ENCODE measurements at places on chromosomes 7 and 10. TPM values are rescaled to one million over a fixed set of nuclear protein-coding genes. Genes with fewer than 3 reads are reported as not detected.

GRCh38 chr7:119065966-119066365 is 841.5 kb downstream of the ANKRD7 start:
- peak; percentile 35 for DNase-seq

GRCh38 chr10:61835069-61835945 is 66.2 kb upstream of the ARID5B start:
- DNase-seq: no peak

DNA sequence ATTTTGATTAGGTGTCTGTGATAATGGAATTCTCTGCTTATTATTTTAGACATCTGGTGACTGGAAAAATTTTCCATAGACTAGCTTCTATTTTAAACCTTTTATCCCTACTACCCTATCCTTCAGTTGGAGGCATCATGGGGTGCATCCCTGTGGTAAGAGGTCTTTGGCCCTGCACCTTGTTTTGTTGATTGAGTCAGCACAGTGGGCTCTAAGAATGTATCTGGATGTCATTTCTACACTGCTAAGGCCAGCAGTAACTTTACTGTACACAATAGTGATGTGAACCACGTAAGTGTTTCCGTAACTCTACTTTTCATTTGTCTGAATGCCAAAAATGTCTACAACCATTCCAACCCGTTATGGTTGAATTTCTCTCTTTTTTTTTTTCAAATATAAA is 75.6 kb downstream of the ADAM22 start:
- DNase-seq: no peak

GRCh38 chr10:52048051-52048450 is 266.0 kb upstream of the DKK1 start:
- DNase-seq: no peak

GRCh38 chr7:148927123-148928045 is 43.3 kb upstream of the EZH2 start:
- no peak for DNase-seq

GRCh38 chr10:110429301-110429700 is 68.4 kb upstream of the DUSP5 start:
- DNase-seq: no peak

GRCh38 chr7:42128703-42129102 is 108.3 kb downstream of the GLI3 start:
- DNase-seq: no peak

GRCh38 chr10:62830679-62831078 is 14.5 kb upstream of the EGR2 start:
- DNase-seq: no peak

DNA sequence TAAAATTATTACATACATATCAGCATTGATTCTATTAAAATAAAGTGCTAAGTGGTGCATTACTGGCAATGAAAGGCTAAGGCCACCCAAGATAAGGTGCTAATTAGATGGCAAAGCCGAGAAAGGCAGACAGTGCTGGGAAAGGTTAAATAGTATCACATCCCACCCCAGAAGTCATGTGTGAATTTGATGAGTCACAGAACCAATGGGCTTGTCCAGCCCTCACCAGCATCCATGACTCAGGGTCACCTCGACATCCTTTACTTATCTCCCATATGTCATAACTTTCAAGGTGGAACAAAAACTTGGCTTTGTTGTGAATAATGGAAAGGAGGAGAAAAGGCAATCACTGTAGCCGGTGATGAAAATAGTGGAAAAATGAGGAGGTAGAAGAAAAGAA is 459.1 kb downstream of the PLXNA4 start:
- DNase-seq: no peak

DNA sequence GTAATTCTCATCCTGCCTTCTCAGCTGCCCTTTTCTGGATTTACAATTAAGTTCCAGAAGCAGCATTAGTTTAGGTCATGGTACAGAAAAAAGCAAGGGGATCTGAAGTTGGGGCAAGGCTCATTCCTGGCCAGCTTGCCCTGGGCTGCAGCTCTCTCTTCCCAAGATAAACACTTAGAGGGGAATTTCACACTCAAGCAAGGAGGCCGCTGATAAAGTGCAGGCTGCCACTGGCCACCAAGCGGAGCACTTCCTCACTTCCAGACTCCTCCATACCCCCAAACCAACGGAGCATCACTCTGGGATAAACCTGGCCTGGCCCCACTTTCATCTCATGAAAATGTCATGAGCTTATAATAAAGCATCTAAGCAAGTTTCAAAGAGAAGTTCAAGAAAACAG is 445.5 kb upstream of the MKI67 start:
- DNase-seq: no peak

GRCh38 chr10:118629211-118629610 is 33.8 kb upstream of the PRLHR start:
- no peak for DNase-seq

DNA sequence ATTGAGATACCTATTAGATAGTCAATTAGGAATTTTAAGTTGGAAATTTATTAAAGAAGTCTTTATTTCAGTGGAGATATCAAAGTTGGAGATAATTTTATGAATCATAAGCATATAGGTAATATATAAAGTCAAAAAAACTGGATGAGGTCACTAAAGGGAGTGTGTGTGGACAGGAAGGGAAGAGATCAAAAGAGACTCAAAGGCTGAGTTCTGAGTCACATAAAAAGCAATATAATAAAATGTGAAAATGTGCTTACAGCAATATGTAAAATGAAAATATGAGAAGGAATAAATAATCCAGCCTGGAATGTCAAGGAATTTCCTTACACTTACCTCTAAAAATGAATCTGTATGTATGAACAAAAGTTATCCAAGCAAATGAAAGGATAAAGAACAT is 583.3 kb upstream of the SORCS1 start:
- no peak for DNase-seq

DNA sequence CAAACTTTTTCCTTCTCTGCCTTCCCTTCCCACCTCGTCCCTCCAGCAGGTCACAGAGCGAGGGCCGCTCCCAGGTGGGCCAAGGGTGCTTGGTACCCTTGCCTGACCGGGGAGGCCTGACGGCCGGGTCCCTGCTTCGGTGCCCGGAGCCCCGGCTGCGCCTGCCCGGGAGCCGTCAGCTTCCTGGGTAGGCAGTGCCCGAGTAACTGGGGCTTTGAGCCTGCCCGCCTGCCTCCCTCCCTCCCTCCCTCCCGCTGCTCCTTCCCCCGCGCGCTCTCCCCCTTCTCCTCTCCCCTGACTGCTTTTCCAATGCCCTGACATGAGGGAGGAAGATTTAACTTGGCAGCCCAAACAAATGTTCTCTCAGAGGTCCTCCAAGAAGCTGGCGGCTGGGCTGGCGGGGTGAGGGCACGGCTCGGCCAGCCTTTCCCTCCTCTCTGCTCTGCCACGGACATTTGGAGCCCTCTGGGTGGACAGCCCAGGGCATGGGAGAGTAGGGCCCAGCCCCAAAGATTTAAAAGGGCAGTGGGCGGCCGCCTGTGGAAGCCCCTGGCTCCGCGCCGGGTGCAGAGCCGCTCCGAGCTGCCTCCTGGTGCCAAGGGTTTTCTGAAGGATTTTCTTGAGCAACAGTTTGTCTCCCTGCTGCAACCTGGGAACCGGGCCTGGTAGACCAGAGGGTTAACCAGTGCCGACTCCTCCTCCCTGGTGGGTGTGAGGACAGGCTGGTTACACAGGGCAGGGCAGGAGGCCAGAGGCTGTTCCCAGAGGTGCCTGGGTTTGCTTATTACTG is 2.0 kb downstream of the ZMIZ1 start:
- peak; percentile 77 for DNase-seq

DNA sequence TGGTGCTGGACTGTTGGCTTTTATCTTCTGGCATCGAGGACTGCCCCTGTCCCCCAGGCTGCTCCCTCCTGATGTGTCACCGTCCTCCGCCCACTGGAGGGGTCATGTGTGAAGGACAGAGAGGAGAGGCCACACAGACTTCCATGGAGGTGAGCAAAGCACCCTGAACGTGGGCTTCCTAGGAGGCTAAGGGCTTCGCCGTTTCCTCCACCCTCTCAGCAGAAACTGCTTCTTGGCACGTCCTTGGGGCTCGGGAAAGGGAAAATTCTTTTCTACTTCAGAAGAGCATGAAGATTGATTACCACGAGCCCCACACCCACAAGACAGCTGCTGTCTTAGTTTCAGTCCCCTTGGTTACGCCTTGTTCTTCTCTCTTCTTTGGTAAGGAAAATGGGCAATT is 218.2 kb downstream of the CCDC3 start:
- no peak for DNase-seq

GRCh38 chr10:27646604-27647175 is 98.9 kb downstream of the MKX start:
- no peak for DNase-seq

GRCh38 chr10:114815791-114816190 is 5.8 kb upstream of the FHIP2A start:
- DNase-seq: no peak

DNA sequence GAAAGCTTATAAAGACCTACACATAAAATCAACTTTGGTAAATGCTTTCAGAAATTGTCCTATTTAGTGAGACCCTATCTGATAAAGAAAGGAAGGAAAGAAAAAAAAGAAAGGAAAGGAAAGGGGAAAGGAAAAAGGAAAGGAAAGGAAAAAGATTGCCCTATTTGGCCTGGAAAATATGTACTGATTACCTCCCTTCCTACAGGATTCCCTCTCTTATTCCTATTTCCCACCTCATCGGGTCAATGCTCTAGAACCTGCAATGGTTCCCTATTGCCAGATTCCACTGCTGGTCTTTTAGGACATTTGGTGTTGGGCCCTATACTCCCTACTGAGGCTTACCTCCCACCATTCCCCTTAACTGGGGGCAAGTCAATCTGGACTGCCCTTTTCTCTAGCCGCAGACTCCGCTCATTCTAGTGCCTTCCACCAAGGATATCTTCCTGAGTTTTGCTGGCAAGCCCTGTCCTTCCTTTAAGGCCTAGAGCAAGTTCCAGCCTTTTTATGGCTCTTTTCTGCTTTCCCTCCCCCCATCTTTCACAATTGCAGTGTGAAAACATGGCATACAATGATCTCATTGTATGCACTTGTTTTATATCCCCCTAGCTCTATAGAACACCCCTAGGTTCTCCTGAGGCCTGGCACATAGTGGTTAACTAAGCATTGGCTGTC is 4.4 kb downstream of the DDIT4 start:
- DNase-seq: no peak

GRCh38 chr10:68604441-68604840 is 44.3 kb downstream of the TET1 start:
- no peak for DNase-seq

DNA sequence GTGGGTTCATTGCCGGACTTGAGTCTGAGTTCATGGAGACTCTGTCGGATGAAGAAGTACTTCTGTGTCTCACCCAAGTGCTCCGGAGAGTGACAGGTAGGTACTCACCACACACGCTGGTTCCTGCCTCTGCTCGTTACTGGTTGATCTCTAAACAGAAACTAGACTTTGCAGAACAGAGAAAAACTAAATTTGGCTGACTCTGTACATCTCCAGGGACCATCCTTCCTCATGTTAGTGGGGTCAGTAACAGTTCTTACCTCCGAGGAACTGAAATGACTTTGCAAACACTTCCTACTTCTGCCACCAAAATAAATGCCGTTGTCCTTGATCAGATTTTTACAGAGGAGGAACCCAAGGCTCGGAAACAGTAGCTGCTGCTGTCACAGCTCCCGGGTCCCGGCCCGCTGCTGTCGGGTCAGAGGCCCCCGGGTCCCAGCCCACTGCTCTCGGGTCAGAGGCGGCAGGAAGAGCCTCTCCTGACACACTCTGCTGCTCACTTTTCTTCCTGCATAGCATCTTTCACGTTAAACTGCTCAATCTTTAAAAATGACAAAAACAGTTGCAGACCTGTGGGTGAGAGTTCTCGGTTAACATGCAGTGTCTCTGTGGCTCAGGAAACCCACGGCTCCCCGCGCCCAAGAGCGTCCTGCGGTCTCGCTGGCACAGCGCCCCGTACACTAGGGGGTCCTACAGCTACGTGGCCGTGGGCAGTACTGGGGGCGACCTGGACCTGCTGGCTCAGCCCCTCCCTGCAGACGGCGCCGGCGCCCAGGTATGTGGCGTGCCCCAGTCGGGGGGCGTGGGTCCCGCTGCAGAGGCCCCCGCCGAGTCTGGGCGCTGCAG is 4.8 kb upstream of the MTG1 start:
- no peak for DNase-seq

DNA sequence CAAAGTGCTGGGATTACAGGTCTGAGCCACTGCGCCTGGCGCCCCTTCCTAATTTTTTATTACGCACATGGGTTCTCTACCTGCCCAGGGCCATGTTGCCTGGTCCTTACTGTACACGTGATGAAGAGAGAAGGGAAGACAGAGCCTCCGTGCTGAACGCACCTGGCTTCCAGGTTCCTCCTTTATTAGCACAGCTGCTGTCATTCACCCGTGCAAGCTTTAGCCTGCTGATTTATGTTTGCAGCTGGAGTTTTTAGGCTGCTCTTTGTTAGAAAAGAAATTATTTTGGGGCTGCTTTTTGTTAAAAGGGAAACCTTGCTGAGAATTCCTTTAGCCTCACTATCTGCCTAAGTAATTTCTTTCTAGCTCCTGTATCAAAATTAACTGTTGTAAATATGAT is 417.0 kb downstream of the CALN1 start:
- no peak for DNase-seq

Gene EBLN1
- not detected for total RNA-seq

Gene FXYD4
- not detected for total RNA-seq

Gene ZNF488
- total RNA-seq: 2.9 TPM

Gene CTAGE4
- total RNA-seq: 1.4 TPM

Gene TWIST1
- 2.7 TPM for total RNA-seq

Gene CHAT
- 7.4 TPM for total RNA-seq

Gene NPTX2
- total RNA-seq: 41.8 TPM

Gene GLI3
- 11.6 TPM for total RNA-seq

Gene MYH16
- total RNA-seq: not detected

Gene STK31
- total RNA-seq: 1.5 TPM

Gene SYNPO2L
- not detected for total RNA-seq

Gene LEP
- total RNA-seq: 0.09 TPM

Gene BAIAP2L1
- total RNA-seq: 1.3 TPM

Gene TFEC
- total RNA-seq: 1.6 TPM

Gene TMEM270
- not detected for total RNA-seq

Gene TAC1
- 15.6 TPM for total RNA-seq

Gene PTPN20
- 16.4 TPM for total RNA-seq

All from cerebellum (tissue), 4 donors.